Stimulated activated CD8-positive, alpha-beta memory T cell treated with anti-CD3 and anti-CD28 coated beads, Interleukin-15, amount 100 ng/mL, for 4 hours (primary cell): ENCODE measurements at places on chromosomes 4 and X.

- no peak for DNase-seq
These were observed 95.8 kb downstream of the SORBS2 start for GRCh38 chr4:185716141-185716551.

GRCh38 chr4:102339018-102339417, 6.3 kb downstream of the SLC39A8 start:
- no peak for DNase-seq

GRCh38 chr4:146485968-146486367, 35.8 kb downstream of the SLC10A7 start:
- DNase-seq, result no peak

DNA sequence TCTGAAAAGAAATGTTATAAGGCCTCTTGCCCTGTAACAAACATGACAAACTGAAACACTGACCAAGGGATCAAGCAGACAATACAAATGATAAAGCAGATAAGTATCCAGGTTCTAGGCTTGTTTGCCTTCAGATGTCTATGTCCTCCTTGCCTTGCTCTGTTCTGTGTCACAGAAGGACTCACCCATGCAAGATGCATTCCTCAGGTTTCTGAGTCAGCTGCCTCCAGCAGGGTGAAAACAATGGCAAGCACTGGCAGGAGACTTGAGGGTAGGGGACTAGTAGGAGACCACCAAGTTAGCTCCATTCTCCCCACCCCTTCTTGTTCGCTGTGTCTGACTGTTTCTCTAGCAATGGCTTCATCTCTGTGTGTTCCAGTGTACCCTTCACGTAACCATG, 76.6 kb upstream of the CXXC4 start:
- DNase-seq, result no peak

DNA sequence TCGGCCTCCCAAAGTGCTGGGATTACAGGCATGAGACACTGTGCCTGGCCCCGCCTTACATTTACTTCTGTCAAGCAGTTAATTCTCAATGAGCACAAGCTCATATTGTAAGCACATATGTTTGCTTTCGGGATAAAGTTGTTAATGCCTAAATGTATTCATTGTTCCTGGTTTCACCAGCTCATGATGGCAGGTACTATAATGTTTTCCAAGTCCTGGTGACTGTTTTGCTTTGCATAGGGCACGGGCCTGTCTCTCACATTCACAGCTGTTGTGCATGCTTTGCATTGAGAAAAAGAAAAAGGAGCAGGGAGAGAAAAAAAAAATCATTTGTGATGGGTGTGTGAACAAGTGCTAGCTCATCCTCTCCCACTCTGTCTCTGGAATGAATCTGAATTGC, 661.2 kb upstream of the TENM3 start:
- no peak for DNase-seq

GRCh38 chrX:28910487-28910886, 323.2 kb downstream of the IL1RAPL1 start:
- no peak for DNase-seq

DNA sequence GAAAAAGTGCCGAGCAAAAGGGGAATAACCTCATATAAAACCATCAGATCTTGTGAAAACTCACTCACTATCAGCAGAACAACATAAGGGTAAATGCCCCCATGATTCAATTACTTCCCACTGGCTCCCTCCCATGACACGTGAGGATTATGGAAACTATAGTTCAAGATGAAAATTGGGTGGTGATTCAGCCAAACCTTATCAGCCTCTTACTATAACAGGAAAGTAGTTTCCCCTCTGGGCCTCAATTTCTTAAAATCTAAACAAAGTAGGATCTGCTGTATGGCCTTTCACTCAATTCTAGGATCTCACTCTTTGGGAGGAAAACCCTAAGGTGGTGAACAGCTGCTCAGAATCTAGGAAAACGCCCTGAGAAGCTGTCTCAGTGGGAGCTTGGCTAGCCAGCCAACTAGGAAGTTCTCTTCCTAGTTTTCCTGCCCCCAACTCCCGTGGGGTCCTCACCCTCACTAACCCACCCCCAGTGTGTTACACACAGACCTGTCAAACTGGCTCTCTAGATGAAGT, 1017.1 kb upstream of the HS3ST1 start:
- DNase-seq, result no peak

DNA sequence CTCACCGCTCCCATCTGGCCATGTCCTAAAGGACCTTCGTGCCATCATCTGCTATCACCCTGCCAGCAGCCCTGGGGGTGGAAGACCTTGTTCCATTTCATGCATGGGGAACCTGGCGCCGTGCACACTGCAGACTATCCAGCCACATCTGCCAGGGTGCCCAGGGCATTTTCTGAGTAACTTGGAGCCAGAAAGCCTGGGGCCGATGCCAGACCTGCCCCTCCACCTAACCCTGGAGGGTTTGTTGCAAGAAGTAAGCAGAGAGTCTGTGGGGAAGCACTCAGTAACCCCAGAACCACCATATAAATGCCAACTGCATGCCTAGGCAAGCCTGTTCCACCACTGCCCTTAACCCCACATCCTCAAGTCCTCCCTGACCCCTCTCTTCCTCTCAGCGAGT, 7.3 kb downstream of the HAUS7 start:
- DNase-seq, result no peak

DNA sequence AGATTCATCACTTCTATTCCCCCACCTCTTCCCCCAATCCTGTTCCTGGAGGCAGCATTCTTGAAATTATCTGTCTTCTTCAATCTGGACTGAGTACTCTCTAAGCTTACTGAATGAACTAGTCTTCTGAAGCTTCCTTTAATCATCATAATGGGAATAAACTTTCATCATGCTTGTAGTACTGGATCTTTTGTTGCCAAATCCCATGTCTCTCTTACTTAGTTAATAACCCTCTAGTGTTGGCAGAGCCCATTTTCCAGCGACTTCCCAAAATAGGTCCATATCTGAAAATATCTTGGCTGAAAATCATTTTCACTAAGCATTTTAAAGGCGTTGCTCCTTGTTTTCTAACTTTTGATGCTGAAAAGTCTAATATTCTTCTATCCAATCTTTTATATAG, 39.6 kb downstream of the RPS6KA3 start:
- DNase-seq, result no peak

- DNase-seq, result no peak
These were observed 465.4 kb upstream of the GRID2 start for GRCh38 chr4:91838181-91838861.

DNA sequence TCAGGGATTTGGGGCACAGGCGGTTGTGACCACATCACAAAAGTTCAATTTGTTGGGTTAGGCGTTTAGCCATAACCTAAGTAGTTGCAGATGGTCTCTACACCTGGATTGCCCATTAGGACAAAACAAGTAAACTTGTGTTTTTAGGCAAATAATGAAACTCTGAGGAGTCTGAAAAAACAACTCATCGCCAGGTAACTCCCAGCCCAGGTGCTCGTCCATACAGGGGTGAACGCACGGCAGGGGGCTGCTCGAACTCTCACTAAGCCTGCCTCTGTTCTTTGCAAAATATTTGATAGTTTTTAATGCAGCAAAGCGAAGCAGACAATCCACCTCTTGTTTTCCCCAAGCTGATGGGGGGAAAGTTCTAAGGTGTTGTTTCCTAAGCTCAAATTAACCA, 559 bp upstream of the RHOH start:
- DNase-seq, result no peak
